NCI-H1092 (cell line): ENCODE measurements at places on chromosomes 16 and 17.

DNA sequence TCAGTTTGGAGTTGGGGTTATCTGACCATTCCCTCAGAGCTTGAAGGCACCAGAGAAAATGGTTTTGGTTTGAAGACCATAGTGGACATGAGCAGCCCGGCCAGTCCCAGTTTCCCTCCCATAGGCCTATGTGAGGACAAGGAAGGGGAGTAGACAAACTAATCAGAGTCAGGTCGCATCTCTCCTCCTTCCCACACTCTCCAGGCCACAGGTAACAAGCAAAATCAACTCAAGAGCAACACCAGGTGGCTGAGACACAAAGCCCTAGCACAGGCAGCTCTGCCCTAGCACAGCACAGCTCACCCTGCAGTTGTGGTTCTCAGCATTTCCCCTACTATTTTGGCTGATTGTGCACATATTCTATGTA, 7.2 kb downstream of the SUPT4H1 start:
- DNase-seq = no peak

DNA sequence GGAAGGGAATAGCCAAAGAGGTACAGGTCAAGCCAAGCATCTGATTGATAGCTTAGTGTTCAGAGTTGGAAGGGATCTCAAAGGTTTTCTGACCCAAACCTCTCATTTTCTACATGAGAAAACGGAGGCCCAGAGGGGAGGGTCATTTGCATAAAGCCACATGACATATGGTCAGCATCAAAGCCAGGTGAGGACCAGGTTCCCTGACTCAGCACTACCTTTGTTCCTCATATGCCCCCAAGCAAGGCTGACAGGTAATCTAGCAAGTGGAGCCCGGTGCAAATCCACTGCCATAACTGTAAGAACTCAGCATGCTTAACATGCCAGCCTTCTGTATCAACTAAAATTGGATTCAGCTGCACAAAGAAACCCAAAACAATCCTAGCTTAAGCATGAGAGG, 28.2 kb upstream of the CCL1 start:
- DNase-seq = no peak

GRCh38 chr17:8776881-8777280, 18.5 kb upstream of the SPDYE4 start:
- DNase-seq = no peak

DNA sequence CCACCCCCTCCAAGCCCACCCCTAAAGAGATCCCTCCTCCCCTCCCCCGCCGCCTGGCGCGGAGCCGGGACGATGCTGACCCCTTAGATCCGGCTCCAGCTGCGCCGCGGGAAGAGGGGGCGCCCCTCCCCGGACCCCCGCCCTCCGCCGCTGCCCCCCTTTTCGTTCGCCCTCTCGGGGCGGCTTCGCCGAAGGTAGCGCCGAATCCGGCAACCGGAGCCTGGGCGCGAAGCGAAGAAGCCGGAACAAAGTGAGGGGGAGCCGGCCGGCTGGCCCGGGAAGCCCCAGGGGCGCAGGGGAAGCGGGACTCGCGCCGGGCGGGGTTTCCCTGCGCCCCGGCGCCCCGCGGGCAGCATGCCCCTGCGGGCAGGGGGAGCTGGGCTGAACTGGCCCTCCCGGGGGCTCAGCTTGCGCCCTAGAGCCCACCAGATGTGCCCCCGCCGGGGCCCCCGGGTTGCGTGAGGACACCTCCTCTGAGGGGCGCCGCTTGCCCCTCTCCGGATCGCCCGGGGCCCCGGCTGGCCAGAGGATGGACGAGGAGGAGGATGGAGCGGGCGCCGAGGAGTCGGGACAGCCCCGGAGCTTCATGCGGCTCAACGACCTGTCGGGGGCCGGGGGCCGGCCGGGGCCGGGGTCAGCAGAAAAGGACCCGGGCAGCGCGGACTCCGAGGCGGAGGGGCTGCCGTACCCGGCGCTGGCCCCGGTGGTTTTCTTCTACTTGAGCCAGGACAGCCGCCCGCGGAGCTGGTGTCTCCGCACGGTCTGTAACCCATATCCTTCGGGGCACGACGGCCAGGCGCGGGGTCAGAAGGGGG, 623 bp downstream of the CACNA1G start:
- no peak for DNase-seq

- DNase-seq = peak; percentile 17
These were observed 9.7 kb downstream of the RHBDL3 start for GRCh38 chr17:32275060-32276042.

- DNase-seq = no peak
These were observed 13.8 kb downstream of the NETO2 start for GRCh38 chr16:47129755-47130435.

- no peak for DNase-seq
These were observed 20.3 kb downstream of the MAP1LC3B start for GRCh38 chr16:87412371-87412995.
